ENCODE measurements at places on chromosomes 5 and 9. TPM values are rescaled to one million over a fixed set of nuclear protein-coding genes. Genes with fewer than 3 reads are reported as not detected.

The FNBP1 gene
- total RNA-seq: 42.0 TPM

The ALDH1A1 gene
- 0.98 TPM for total RNA-seq

The CDC20B gene
- total RNA-seq: 0.25 TPM

The CRB2 gene
- total RNA-seq: 5.4 TPM

The CCDC112 gene
- total RNA-seq: 69.8 TPM

The NUDT12 gene
- total RNA-seq: 18.7 TPM

The FAM13B gene
- 64.4 TPM for total RNA-seq

The DMRTA1 gene
- 0.25 TPM for total RNA-seq

The IFNK gene
- not detected for total RNA-seq

The C9orf85 gene
- total RNA-seq: 13.3 TPM

The FGF18 gene
- under 0.01 TPM for total RNA-seq

The ECSCR gene
- total RNA-seq: 3.4 TPM

The IFNA16 gene
- not detected for total RNA-seq

The CNOT8 gene
- total RNA-seq: 92.9 TPM

The LECT2 gene
- not detected for total RNA-seq

The CTNNAL1 gene
- 6.9 TPM for total RNA-seq

The DBH gene
- not detected for total RNA-seq

The AGXT2 gene
- not detected for total RNA-seq

The FAM151B gene
- 19.2 TPM for total RNA-seq

The LCN1 gene
- not detected for total RNA-seq

The SIT1 gene
- not detected for total RNA-seq

The NUTM2F gene
- not detected for total RNA-seq

The NRG2 gene
- 3.9 TPM for total RNA-seq

The KCNIP1 gene
- total RNA-seq: 15.0 TPM

The ORM2 gene
- not detected for total RNA-seq

The ASPN gene
- 5.9 TPM for total RNA-seq

The NFIB gene
- 139 TPM for total RNA-seq

The PRDM9 gene
- total RNA-seq: not detected

The ZNF879 gene
- total RNA-seq: 10.8 TPM

The OCLN gene
- 6.9 TPM for total RNA-seq

The CCDC127 gene
- 5.2 TPM for total RNA-seq

The CARTPT gene
- total RNA-seq: 0.74 TPM

The TAF11L10 gene
- total RNA-seq: not detected

The NXNL2 gene
- 0.49 TPM for total RNA-seq

The FBXW2 gene
- total RNA-seq: 46.0 TPM

The INSL6 gene
- total RNA-seq: not detected

The ALDH7A1 gene
- 33.2 TPM for total RNA-seq

The ANKDD1B gene
- total RNA-seq: 0.98 TPM

The FAM221B gene
- not detected for total RNA-seq

The IRX4 gene
- not detected for total RNA-seq

The SPATA31D4 gene
- not detected for total RNA-seq

The PNPLA7 gene
- total RNA-seq: 0.74 TPM

The NSA2 gene
- 54.8 TPM for total RNA-seq

The SAXO1 gene
- total RNA-seq: under 0.01 TPM

The PLAC8L1 gene
- total RNA-seq: 0.25 TPM

The CYSRT1 gene
- total RNA-seq: 0.25 TPM

The PCDH12 gene
- total RNA-seq: 3.4 TPM

The SPINK1 gene
- total RNA-seq: under 0.01 TPM

The TIFAB gene
- under 0.01 TPM for total RNA-seq

The SUSD3 gene
- 0.25 TPM for total RNA-seq

The CAPSL gene
- not detected for total RNA-seq

The SLC6A18 gene
- not detected for total RNA-seq

The PCDHGB6 gene
- 12.5 TPM for total RNA-seq

The GMCL2 gene
- total RNA-seq: not detected

The PCDHGA7 gene
- 8.1 TPM for total RNA-seq

The LCN9 gene
- total RNA-seq: not detected

The GARNL3 gene
- 49.7 TPM for total RNA-seq

The OLFML2A gene
- 3.2 TPM for total RNA-seq
